ENCODE measurements at places on chromosomes 4 and X. TPM values are rescaled to one million over a fixed set of nuclear protein-coding genes. Genes with fewer than 3 reads are reported as not detected.

BEND2 gene
- total RNA-seq, result not detected

ATP1B4 gene
- total RNA-seq, result not detected

FABP2 gene
- 102 TPM for total RNA-seq

SUPT20HL1 gene
- total RNA-seq, result not detected

GUCY1A1 gene
- 2.7 TPM for total RNA-seq

FANCB gene
- total RNA-seq, result 1.8 TPM

PLXNB3 gene
- 5.4 TPM for total RNA-seq

MAGEA3 gene
- not detected for total RNA-seq

GPC4 gene
- 16.7 TPM for total RNA-seq

PF4V1 gene
- total RNA-seq, result not detected

DRD5 gene
- 0.28 TPM for total RNA-seq

CENPE gene
- total RNA-seq, result 2.2 TPM

COL4A6 gene
- 1.0 TPM for total RNA-seq

RNF150 gene
- 0.70 TPM for total RNA-seq

PRR32 gene
- total RNA-seq, result not detected

ARMCX2 gene
- 5.9 TPM for total RNA-seq

F8A2 gene
- not detected for total RNA-seq

TAF7L gene
- total RNA-seq, result not detected

DAPP1 gene
- total RNA-seq, result 2.0 TPM

EDA2R gene
- total RNA-seq, result 1.1 TPM

IGBP1 gene
- total RNA-seq, result 85.0 TPM

MAGEE2 gene
- total RNA-seq, result not detected

RASSF6 gene
- total RNA-seq, result 36.2 TPM

HEPH gene
- 241 TPM for total RNA-seq

GPAT3 gene
- total RNA-seq, result 27.0 TPM

HTR2C gene
- not detected for total RNA-seq

FUNDC1 gene
- total RNA-seq, result 12.1 TPM

PCGF3 gene
- total RNA-seq, result 51.9 TPM

ASB12 gene
- 0.67 TPM for total RNA-seq

SPANXD gene
- not detected for total RNA-seq

USP17L12 gene
- not detected for total RNA-seq

AIFM1 gene
- total RNA-seq, result 67.0 TPM

WAS gene
- total RNA-seq, result 2.4 TPM

RELL1 gene
- total RNA-seq, result 75.0 TPM

RAI2 gene
- total RNA-seq, result 6.5 TPM

RIPPLY1 gene
- total RNA-seq, result not detected

PSAPL1 gene
- not detected for total RNA-seq

CXCL6 gene
- 0.55 TPM for total RNA-seq

CFP gene
- 1.2 TPM for total RNA-seq

OCIAD2 gene
- total RNA-seq, result 91.6 TPM

KLHL13 gene
- 6.3 TPM for total RNA-seq

BEX2 gene
- total RNA-seq, result 5.1 TPM

IL2 gene
- not detected for total RNA-seq

TEX13B gene
- total RNA-seq, result not detected

TMEM47 gene
- total RNA-seq, result 9.1 TPM

SHROOM3 gene
- 248 TPM for total RNA-seq

PCDH19 gene
- total RNA-seq, result 1.1 TPM

VCX3B gene
- not detected for total RNA-seq

PROM1 gene
- 84.1 TPM for total RNA-seq

TRPC5OS gene
- total RNA-seq, result not detected

ANXA10 gene
- total RNA-seq, result 0.67 TPM

Measured in left colon (tissue), 2 donors.